Omental fat pad (tissue), 4 donors: ENCODE measurements at places on chromosomes 12 and 14.
A peak's percentile ranks its signal among the peaks of the same experiment; 100 is the strongest.

DNA sequence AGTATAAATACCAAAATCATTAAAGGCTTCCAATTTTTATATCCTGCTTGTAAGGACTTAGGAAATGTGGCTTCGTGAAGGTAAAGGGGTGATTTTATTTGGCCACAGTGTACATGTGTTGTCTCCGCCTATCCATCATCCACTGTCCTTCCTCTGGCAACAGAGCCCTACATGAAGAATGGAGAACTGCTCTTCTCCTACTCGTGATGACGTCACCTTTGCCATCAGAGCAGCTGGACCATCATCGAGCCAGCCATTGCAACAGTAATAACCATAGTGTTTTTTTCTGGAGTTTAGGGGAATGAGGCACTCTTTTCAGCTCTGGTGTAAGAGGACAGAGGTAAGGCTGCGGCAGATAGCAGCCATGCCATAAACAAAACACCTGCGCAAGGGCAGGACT is 19.2 kb downstream of the ITPR2 start:
- no peak for DNase-seq

- DNase-seq, result no peak
These were observed 16.3 kb upstream of the SLCO1A2 start for GRCh38 chr12:21350975-21351374.

GRCh38 chr12:52715416-52715815 is 12.1 kb upstream of the KRT77 start:
- DNase-seq, result no peak

DNA sequence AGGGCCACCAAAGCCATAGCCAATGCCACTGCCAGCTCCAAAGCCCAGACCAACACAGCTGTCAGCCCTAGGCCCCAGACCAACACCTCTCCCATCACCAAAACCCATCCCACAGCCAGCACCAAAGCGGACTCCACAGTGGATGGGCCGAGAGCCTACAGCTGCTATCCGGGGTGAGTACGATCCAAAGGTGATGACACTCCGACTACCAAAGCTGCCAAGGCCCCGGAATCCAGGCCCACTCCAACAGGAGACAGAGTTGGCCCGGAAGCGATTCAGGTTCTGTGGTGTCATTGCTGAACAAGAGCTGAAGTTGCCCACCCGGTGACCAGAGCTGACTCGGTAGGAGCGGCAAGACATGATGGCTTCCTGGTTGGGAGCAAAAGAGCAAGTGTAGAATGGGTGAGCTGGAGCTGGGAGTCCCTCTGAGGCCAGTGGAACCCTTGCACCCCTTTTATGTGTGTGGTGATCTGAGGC is at the start of gene KRT84:
Gene KRT84, minus strand, starts transcription at position 427 of the 477 bp plus-strand sequence. Its CDS starts 67 bp downstream, at position 360.
- no peak for DNase-seq

GRCh38 chr14:69769623-69770022 is 2.7 kb downstream of the SRSF5 start:
- no peak for DNase-seq

GRCh38 chr12:8960176-8960575 is 10.7 kb upstream of the M6PR start:
- no peak for DNase-seq

- peak; percentile 48 for DNase-seq
These were observed 10.8 kb downstream of the SUOX start for GRCh38 chr12:56007564-56008559.

GRCh38 chr12:67269633-67270573 is 745 bp downstream of the CAND1 start:
- no peak for DNase-seq

DNA sequence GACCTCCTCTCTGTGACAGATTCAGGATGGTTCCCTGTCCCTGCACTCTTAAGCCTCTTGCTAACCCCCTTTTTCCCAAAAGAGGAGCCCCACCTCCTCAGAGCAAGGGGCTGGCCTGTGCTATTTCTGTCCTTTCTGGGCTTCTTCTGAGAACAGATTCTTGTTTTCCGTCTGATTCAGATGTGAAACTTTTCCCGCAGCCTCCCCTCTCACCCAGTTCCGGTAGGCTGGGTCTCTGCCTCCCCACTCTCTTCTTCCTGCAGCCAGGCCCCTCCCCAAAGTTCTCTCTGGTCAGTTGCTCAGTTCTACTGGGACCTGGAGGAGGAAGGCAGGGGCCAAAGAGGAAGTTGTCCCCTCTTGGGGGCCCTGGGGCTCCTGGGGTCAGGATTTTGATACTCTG is 11.8 kb downstream of the PDE1B start:
- no peak for DNase-seq

GRCh38 chr12:2412305-2412643 is 359.5 kb downstream of the CACNA1C start:
- DNase-seq, result no peak

GRCh38 chr12:94643606-94644005 is 6.8 kb downstream of the TMCC3 start:
- no peak for DNase-seq

GRCh38 chr12:47082796-47083621 is 3.2 kb upstream of the AMIGO2 start:
- no peak for DNase-seq

GRCh38 chr12:15979096-15980092 is 68.3 kb downstream of the DERA start:
- DNase-seq, result no peak

GRCh38 chr12:57740656-57741412 is 2.3 kb upstream of the AGAP2 start:
- no peak for DNase-seq

DNA sequence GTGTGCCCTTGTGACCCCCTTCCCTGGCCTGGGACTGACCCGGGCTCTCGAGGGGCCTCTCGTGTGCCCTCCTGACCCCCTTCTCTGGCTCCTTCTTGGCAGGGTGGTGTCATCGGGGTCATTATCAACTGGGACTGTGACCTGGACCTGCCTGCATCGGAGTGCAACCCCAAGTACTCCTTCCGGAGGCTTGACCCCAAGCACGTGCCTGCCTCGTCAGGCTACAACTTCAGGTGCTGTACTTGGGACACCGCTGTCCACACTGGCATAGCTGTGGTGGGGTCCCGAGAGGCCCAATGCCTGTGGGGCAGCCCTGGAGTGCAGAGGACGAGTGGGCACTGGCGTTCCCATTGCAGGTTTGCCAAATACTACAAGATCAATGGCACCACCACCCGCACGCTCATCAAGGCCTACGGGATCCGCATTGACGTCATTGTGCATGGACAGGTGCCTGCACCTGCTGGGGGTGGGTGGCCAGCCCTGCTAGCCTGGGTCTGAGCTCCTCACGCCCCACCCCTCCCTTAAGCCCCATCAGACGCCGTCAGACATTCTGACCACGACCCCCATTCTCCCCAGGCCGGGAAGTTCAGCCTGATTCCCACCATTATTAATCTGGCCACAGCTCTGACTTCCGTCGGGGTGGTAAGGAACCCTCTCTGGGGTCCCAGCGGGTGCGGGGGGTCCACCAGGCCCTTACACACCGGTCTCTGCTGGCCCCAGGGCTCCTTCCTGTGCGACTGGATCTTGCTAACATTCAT is 2.5 kb downstream of the P2RX2 start:
- DNase-seq, result no peak

GRCh38 chr12:113231235-113232088 is 10.2 kb downstream of the TPCN1 start:
- DNase-seq, result no peak

DNA sequence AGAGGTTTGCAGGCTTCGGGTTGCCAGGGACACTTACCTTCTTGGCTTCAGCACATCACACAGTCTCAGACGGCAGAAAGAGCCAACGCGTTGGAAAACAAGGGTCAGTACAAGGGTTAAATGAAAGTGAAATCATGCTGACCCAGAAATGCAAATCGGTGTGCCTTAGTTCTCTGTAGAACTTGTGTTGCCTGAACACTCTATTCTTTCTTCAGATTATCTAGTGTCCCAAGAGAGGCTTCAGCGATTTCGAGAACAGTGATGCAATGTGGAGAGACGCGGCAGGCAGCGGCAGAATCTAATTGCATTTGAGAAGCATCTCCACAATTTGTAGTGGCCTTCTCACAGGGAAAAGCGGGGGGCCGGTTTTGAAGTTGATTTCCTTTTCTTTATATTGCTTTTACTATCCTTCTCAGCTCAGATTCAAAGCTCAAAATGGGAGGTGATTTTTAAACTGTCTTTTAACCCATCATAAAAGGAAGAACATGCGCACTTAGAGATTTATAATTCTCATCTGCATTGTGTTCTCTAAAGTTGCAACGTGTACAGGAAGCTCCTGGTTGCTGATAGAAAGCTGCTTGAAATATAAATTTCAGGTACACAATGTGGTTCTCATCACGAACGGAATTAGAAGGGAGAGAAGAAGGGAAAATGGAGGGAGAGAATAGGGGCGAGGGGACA is 67.8 kb upstream of the EGLN3 start:
- DNase-seq, result no peak

- DNase-seq, result no peak
These were observed 48.4 kb downstream of the ZNF641 start for GRCh38 chr12:48302161-48302911.

- DNase-seq, result no peak
These were observed 461 bp downstream of the SLC8A3 start for GRCh38 chr14:70188322-70188658.

DNA sequence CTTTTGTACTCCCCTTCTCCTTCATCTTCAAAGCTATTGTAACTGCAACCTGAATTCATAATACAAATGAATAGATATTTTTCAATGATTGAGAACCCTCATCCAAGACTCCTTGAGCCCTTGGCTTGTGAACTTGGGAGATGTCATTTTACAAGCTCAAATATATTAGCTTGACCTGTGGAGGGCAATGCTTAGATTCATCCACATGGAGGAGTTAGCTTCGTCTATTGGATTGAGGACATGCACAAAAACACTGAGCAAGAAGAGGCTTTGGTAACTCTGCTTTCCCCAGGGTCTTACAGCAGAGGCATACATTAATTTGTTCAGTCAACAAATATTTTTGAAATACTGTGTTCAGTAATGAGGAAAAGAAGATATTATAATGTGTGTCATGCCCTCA is 101.1 kb downstream of the OTOGL start:
- DNase-seq, result no peak
